ENCODE measurements at places on chromosomes 1 and 21.

DNA sequence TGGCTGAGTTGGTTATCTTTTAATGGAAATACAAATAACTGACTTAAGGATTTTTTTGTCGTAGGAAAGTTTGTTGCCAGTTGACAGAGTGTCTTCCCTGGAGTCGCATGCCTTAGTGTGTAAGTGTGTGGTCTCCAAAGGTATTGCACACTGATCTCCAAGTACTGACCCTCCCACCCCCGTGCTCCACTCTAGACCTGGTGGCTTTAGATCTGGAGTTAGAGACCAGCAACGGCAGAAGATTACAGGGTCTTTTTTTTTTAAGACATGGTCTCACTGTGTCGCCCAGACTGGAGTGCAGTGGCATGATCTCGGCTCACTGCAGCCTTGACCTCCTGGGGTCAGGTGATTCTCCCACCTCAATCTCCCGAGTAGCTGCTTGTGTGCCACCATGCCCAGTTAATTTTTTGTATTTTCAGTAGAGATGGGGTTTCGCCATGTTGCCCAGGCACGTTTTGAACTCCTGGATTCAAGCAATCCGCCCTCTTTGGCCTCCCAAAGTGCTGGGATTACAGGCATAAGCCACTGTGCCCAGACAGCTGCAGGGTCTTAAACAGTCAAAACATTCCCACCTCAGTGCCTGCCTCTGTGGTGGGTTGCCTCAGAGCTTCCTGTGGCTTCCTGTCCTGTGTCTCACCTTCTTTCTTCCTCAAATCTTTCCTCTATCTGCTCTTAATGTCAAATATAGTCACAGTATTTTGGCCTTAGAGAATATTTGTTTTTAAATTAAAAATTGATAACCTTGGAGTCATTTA, 6.9 kb downstream of the TRAPPC10 start:
- DNase-seq = no peak

- no peak for DNase-seq
These were observed 138.4 kb upstream of the BACE2 start for GRCh38 chr21:41029571-41029970.

DNA sequence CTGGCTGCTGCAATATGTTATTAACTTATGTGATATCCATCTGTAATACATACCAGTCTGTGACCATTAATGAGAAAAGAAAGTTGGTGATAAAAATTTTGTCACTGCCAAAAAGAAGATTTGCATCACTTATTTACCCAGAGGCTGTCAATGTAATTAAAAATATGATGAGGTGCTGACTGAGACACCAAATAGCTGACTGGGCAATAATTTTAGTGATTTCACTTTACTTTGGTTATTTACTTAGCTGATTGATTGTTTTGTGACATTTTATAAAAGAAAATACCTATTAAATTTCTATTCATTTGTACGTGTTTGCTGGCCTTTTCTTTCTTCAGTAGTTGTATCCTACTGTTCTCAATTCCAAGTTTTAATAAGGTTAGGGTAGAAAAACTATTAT, 139.2 kb downstream of the HLX start:
- DNase-seq = no peak

DNA sequence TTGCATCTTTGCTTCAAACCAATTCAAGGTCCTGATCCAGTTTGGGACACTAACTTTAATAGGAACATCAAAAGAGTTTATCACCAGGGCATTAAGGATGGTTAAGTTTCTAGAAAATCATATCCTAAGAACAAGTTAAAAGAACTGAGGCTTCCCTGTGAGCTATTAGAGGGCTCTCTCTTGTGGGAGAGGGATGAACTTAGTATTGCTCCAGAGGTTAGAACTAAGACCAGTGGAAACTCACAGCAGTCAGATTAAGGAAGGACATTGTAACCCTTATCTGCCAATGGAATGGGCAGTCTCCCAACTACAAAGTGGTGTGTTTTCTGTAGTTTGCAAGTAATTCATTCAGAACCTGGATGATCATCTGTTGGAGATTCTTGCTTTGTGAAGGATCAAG, 36.8 kb downstream of the UBE2U start:
- peak; percentile 49 for DNase-seq

Measured in IMR-90 (cell line).